Suppressor macrophage treated with lipopolysaccharide for 4 hours (primary cell): ENCODE measurements at places on chromosomes 16 and 17.

DNA sequence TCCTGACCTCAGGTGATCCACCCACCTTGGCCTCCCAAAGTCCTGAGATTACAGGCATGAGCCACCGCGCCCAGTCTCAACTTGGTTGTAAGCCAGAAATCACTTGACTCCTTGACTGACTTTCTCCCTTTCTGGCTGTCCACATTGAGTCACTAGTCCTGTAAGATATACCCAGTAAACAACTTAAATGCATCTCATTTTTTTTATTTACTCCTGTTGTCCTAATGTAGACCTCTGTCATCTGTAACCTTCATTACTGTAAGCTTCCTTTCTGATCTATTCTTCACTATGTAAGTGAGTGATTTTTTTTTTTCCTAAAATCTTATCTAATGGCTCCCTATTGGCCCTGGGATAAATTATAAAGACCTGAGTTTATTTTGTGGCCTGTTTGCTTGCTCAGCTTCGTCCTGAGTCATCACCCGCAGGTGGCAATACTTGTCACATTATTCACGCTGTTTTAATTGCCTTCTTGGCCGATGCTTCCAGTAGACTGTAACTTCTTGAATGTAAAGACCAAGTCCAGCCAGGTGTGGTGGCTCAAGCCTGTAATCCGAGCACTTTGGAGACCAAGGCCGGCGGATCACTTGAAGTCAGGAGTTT is 41.0 kb downstream of the PAFAH1B1 start:
- no peak for DNase-seq

DNA sequence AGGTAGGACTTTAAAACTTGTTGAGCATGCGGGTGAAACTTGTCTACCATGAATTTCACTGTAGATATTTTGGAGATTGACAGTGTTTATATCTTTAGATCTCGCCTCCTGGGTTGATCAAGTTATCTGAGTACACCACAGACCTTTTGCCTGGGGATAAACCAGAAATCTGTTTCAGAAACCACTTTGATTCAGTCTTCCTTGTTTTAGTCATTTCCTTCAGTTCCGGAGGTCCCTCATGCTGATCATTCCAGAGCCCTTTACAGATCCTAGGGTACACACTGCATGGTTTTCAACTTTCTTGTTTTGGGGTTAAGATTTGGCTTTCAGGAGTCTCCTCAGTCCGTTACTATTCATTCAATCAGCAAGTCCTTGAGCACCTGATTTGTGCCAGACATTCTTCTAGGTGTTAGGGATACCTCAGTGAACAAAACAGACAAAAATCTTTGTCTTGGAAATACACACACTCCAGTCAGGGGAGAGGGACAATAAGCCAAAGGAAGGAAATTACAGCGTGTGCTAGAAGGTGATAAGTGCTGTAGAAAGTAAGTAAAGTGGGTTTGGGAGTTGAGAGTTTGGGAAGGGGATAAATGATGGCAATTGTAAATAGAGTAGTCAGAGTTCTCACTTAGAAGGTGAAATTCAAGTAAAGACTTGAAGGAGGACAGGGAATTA is 12.2 kb downstream of the NOD2 start:
- no peak for DNase-seq

- no peak for DNase-seq
These were observed 2.0 kb upstream of the CCL2 start for GRCh38 chr17:34253139-34253525.

DNA sequence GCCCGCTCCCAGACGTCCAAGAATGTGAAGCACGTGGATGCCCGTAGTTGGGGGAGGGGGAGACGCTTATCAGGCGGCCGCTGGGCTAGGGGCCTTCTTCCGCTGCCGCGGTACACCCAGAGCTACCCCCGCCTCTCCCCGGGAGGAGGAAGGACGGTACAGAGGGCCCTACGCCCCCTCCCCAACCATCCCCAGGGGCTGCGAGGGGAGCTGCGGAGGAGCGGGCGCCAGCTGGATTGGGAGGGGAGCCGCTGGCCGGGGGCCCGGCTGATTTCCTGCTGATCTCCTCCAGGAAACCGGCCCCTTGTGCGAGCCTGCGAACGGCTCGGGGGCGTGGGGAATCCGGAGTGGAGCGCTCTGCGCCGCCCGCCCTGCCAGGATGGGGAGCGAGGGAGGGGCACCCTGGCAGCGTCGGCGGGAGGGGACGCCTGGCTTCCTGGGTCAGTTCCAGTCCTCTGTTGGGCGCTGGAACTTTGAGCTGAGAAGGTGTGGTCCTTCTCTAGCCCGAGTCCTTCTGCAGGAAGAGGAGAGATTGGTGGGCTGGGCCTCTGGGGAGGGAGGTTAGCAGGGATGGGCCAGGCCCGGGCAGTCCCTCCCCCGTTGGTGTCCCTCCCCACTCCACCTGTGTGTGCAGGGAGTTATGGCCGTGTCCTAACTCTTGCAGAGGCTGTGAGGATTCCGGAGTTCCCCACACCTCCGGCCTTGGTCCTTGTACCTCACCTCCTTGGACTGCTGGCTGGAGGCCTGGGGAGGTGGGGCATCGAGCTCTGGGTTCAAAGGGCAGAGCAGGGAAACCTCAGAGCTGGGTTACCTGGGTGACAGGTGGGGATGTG is 19.2 kb downstream of the GJD3 start:
- no peak for DNase-seq

DNA sequence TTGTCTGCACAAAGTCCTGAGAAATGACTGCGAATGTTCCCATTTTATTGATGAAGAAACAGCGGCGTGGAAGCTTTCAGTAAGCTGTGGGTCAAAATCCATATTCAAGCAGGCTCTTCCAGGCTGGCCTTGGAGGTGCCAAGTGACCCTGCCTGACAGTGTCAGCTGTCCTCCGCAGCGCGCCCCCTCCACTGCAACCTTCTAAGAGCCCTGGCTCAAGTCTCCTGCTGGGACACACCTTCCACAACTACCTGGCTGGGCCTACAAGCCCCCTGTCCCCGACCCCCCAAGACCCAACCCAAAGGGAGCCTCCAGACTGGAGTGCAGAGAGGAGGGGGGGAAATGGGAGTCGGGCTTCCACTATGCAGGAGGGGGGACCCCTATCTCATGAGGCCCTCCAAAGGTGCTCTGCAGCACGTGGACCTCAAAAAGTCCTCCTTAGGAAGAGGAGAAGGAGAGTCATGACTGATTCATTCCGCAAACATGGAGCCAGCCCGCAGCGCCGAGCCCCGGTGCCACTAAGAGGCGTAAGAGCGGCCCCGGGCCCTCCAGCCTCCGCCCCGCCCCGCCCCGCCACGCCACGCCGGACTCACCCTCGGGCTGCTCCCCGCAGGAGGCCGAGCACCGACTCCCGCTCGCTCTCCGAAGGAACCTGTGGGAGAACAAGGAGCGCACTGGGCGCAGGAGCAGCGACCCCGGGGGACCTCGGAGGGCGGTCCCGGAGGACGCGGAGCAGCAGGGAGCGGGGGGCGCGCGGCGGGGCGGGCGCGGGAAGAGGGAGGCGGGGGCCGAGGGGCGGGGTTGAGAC is 574 bp downstream of the MPP3 start:
- DNase-seq = peak; percentile 36

GRCh38 chr17:47279062-47279801 is 25.6 kb downstream of the ITGB3 start:
- DNase-seq = peak; percentile 84

DNA sequence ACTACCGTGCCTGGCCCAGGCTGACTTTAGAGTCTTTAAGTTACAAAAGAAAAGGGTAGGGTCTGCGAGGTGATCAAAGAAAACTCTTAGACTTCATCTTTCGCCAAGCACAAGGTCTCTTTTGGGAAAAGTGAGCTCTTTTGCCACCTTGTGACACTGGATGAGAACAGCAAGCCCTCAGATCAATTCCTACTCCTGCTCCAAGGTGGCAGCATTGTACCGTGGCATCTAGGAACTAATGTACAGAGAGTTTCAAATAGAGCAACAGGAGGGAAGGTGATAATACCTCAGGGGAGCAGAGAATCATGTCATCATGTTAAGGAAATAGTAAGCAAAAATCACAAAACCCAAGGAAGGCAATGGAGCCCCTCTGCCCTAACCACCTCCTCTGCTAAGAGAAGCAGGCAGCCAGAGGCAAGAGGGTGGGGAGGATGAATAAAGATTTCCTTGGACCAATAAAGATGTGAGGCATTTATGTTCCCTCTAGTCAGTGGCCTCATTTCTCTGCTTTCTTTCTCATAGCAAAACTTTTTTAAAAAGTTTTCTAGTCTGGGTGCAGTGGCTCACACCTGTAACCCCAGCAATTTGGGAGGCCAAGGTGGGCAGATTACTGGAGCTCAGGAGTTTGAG is 2.1 kb upstream of the C17orf78 start:
- peak; percentile 76 for DNase-seq

DNA sequence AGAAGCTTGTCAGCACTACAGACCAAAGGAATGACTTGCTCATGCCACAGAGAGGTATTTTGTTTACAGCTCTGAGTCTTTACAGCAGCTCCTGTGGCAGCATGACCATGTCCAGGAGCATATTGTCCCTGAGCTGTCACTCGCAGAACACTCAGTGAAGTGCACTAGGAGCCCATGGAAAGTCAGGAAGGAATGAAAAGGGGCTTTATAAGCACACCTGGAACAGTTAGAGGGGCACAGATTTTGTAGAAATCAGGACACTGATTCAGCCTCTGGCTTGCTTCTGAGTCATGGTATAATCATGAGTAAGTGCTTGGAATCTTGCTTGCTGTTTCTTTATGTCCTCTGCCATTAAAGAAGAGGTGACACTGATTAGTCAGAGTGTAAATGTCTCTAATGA is 41.0 kb downstream of the TADA2A start:
- peak; percentile 23 for DNase-seq
